Stimulated activated CD8-positive, alpha-beta memory T cell treated with anti-CD3 and anti-CD28 coated beads, Interleukin-4, amount 100 ng/mL, for 4 hours (primary cell): ENCODE measurements at places on chromosomes 5 and 9.

DNA sequence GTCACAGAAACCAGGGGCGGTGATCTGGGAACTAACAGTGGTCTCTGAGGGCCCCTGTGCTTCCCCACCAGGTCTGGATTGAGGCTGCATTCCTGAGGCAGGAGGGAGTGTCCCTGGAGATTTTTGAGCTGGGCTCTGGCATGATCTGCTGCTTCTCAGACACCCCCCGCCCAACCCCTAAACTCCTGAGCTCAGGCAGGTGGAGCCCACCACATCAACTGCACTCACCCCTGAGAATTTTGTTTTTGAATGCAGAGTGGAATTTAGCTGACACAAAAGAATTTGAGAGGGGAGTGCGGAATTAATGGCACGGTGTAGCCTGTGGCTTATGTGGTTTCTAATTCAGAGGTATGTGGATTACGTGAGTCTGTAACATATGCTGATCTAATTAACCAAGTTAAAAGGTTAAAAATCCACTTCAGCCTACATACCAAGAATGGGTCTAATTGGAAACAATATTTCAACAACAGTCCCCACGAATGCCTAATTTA lies 23.9 kb upstream of the CTSL start:
- no peak for DNase-seq

DNA sequence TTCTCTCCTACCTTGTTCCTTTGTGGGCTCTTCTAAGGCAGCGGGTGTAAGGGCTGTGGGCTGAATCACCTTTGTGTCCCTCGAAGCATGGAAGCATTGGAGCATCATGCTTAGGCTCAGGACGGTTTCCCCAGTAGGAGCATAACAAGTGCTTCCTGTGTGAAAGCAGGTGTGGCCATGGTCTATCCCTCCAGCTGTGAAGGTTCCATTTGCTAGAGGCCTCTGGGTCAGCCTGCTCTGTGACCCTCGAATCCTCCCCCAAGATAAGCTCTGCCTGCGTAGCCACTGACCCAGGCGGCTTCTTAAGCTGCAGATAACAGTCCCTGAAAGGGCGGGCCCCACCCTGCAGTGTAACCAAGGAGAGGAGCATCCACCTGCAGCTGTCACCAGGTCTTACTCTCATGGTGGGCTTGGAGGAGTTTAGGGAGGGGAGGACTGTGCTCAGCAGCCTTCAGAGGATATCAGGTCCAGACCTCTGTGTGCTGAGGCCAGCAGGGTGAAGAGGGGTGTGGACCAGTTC lies 8.4 kb upstream of the NDST1 start:
- DNase-seq: no peak

GRCh38 chr5:151683444-151683843 lies 3.3 kb downstream of the SPARC start:
- DNase-seq: no peak

DNA sequence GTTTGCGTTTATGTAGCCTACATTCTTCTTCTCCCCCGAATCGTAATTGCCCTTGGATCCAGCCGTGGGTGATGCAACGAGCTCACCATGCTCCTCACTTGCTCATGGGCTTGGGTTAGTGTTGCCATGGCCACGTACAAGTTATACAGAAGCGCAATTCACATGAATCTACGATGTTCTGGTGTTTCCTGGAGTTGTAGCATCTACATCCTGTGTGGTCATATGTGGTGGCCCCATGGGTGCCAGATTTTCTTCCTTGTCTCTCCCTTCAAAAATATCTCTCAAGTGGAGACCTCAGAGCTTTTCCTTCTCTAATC lies 115.3 kb downstream of the TLE4 start:
- no peak for DNase-seq

DNA sequence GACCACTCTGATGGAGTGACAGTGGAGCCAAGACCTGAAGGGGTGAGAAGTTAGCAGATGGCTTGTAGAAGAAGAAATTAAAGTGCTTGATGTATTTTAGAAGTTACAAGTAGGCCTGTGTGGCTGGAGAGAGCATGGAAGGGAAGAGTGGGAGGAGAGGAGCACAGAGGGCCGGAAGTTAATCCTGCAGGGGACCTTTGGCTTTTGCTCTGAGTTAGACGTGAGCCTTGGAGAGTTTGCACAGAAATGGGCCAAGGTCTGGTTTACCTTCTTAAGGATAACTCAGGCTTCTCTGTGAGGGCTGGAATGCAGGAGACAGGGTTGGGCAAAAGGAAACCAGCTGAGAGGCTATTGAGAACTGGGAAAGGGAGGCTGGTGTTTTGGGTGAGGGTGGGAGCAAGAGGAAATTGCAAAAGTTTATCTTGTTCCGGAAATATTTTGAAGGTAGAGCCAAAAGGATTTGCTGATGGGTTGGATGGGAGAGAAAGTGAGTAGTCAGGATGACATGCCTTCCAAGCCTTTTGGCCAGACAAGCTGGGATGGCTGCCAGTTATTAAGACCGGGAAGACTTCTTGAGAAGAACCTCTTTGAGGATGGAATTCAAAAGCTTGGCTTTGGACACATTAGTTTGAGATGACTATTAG lies 17.5 kb upstream of the F2RL1 start:
- no peak for DNase-seq

GRCh38 chr5:2906302-2907090 lies 155.0 kb upstream of the IRX2 start:
- DNase-seq: no peak

DNA sequence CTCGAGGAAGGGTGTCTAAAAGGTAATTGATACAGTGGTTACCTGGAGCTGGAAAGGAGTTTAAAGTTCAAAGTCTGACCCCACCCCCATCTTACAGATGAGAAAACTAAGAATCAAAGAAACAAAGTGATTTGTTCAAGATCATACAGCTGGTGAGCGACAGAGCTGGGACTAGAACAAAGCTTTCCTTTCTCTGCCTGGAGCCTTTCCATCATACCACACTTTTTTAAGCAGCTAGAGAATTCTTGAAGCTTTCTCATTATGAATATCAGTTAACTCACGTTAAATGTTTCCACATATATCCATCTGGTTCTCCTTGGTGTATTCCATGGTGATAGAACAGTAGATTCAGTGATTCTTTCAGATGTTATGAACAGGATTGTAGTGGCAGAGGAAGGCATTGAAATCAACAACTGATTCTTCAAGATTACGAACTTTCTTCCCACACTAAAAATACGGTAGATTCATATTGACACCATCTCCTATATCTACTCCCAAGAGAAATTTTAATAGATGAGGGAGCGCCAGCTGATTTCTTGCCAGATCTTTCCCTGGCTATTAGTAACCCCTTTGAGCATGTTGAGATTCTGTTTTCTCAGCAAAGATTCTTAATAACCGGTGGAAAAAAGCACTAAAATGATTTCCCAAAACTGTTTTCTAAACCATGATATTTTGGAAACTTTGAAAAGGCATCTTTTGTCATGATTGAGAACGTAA lies 233.7 kb downstream of the ADAMTSL1 start:
- DNase-seq: no peak

DNA sequence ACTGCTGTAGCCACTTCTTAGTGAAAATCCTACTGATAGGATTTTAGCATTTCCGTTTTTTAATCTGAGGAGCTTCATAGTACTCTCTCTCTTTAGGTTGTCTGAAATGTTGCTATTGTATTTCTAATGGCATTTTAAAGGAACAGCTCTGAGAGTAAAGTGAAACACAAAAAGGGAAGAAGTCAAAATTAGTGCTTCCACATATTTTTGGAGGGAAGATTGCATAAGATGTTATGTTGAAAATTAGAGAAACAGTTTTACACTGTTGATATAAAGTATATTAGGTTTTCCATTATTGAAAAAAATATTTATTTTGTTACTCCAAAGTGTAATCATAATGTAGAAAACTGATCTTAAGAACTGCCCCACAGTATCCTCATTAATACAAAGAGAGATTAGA lies 525.1 kb downstream of the TAF11L14 start:
- no peak for DNase-seq

DNA sequence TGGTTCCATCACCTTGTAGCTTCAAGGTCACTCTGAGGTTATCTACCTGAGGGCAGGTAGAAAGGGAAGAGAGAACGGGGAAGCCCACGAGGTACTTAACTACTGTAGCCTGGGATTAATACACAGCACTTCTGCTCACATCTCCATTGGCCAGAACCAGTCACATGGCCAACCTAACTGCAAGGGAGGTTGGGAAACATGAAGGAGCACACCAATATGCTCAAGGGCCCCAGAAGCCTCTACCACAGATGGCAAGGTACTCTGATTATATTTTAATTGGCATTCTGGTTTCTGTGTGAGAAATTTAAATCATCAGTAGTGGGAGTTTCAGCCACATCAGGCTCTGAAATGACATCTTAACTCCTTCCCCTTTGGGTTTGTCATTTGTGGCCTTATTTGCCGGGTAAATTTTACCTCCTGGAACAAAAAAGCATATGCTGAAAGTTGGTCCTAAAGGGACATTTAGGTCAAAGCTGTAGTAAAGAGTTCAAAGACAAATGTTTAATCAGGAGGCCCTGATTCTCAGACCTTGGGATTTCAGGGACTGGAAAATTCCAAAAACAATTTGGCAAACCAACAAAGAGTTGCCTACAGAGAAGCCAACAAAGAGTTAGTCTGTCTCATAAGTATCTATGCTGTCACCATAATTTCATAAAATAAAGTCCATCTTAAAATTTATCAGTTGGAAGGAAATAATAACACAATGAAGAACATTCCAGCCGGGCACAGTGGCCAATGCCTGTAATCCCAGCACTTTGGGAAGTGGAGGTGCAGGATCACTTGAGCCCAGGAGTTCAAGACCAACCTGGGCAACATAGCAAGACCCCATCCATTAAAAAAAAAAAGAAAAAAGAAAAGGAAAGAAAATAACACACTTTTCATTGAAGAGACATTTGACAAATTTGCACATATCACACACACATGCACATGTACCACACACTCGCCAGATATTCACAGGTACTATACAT lies 13.8 kb upstream of the MVB12B start:
- no peak for DNase-seq

DNA sequence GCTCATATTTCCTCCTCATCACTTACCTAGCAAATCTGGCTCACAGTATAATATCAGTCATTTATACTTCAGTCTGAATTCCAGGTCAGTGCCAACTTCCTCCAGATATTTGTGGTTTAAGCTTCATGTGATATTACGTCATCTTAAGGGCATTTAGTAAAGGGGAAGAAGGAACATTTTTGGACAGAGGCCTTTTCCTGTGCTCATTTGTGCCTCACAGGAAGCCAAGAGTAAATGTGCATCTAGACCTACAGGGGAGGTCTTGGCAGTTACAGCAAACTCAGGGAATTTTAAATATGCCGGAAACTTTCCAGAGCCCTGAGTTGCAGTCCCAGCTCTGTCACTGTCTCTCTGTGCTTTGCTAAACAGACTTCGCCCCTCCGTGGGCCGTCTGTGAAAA lies 12.3 kb upstream of the KCNIP1 start:
- DNase-seq: no peak

GRCh38 chr5:142450419-142450818 lies 125.6 kb upstream of the SPRY4 start:
- no peak for DNase-seq
